ENCODE measurements at places on chromosomes 4 and X.

DNA sequence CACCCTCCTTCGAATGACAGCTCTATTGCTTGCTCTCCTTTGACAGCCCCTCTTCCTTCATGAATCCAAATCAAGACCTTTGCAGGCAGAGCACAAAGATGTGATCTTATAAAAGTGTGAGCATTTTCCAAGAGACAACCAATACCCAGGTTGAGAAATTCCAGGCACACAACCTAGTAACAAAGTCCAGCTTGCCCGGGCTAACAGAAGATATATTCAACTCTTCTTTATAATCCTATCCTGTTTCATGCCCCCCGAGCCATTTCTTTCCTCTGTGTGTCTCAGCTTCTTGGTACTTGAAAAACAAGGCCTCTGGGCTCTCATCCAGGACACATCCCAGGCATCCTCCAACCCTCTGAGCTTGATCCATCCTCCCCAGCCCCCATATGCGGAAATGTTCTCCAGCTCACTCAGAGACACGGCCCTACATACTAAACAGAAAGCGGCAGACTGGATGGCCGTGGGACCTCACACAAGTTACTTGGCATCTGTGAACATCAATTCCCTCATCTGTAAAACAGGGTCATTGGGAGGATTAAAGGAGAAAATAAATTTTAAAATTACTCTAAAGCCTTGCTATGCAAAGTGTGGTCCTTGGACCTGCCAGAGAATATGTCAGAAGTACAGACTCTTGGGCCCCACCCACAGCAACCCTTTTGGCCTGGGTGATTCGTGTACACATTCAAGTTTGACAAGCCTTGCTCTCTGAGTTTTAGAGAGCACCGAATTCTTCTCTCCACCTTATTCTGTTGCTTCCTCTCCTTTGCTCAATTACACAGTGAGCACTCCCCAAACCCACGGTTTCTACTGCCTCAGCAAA lies 627.0 kb downstream of the BCOR start:
- no peak for DNase-seq

- DNase-seq = no peak
Observed at GRCh38 chr4:185142564-185142911, 528 bp upstream of the SLC25A4 start.

DNA sequence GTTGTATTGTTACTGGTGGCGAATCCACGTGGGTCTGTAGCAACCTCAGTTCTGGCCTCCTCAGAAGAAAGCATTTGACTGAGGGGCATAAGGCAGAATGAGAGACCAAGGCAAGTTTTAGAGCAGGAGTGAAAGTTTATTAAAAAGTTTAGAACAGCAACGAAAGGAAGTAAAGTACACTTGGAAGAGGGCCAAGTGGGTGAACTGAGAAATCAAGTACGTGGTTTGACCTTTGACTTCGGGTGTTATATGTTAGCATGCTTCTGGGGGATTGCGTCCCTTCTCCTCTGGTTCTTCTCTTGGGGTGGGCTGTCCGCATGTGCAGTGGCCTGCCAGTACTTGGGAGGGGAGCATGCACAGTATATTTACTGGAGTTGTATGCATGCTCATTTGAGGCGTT lies 232.7 kb upstream of the GATB start:
- no peak for DNase-seq

DNA sequence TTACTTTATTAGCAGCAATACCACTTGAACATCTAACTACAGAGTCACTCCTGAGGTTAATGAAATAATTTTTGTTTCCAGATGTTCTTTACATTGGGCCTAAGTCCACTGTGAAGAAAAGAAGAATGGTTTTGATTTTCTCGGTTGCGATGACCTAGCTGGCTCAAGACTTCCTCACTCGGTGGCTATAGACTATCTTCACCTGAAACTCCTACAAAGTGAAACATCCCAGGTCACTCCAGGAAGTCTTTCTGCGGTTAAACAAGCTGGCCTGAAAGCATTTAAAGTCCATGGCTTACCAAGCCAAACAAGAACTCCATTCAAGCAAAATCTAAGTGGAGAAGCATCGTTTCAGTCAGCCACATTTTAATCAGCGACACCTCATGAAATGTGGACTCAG lies 13.7 kb upstream of the SORBS2 start:
- no peak for DNase-seq

DNA sequence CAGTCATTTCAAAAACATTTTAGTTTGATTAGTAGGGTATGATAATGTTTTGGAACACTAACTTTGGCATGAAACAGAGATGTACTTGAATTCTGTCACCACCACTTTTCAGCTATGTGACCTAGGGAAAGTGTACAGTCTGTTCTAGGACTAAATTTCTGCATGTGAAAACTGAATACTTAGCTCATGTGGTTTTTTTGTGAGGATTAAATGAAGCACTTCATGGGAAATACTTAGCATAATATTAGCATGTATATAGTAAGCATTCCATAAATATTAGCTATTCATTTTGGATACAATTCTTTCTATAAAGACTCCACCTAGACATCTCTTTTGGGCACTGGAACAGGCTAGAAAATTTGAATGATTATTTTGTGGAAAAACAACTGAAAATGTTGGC lies 1379.4 kb downstream of the RPA4 start:
- peak; percentile 79 for DNase-seq

DNA sequence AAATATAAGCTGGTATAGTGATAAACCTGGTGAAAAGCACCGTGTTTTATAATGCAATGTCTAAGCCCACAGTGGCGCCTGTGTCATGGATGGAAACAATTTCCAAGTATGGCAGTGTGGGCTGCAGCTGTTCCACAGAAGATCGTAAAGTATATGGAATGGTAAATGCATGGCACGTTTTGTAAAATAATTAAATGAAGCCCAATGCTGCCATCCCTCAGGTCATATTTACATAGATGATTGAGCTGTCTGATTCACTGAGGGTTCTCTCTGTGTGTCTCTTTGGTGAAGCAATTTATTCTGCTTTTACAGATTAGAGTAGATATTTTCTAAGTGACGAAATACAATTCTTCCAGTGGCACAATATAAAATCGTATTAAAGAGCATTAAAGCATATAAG lies 164.8 kb downstream of the ASMT start:
- DNase-seq = no peak

DNA sequence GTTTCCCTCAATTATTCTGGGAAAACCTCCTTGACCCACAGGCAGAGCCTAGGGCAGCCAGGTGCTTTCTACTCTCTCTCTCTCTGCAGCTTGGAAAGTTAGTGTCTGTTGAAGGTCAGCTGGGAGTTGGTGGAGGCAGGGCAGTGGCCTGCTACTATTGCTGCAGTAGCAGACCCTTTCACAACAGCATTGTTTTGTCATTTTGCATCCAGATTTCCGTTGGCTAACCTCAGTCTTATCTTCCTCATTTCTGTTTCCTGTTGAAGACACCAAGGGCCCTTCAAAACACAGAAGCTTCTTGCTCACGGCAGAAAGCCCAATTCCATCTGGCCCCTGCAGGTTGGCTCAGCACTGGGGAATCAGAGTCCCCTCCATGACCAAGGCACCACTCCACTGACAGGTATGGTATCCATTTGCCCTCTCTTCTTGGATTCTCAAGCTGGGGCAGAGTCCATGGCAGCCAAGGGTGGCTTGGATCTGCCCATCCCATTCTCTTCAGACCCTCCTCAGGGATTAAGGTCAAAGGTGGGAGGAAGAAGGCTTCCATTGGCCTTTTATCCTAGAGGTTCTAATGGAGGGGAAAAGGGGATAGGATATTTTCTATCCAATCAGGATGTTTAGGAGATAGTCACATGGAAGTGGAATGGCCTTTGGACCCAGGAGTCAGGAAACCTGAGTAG lies 24.6 kb downstream of the VSIG4 start:
- no peak for DNase-seq

DNA sequence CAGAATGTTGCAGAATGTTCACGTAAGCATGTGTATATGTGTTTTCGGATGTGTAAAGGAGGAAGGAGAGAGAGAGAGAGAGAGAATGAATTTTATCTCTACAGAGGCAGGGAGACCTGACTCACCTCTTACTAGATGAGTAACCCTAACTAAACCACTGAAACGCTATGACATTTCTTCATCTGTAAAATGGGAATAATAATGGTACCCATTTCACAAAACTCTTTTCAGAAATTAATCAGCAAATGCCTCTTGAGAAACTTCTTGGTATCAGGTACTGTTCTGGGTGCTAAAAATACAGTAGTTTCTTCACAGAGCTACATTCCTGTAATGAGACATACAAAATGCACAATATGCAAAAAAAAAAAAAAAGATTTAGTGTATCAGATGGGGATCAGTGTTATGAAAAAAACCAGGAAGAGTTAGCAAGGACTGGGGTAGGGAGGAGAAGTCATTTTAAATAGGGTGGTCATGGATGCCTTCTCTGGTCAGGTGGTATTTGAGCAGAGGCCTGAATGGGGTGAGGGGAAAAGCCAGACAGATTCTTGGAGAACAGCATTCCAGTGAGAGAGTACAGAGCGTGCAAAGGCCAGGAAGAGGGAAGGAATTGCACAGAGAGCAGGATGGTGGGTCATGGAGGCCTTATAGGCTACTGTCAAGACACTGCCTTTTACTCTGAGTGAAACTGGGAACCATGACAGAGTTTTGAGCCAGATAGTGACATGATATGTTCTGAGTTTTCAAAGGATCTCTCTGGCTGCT lies 84.9 kb upstream of the SPANXB1 start:
- no peak for DNase-seq

- DNase-seq = no peak
Observed at GRCh38 chrX:105273326-105273725, 52.8 kb upstream of the TEX13A start.

DNA sequence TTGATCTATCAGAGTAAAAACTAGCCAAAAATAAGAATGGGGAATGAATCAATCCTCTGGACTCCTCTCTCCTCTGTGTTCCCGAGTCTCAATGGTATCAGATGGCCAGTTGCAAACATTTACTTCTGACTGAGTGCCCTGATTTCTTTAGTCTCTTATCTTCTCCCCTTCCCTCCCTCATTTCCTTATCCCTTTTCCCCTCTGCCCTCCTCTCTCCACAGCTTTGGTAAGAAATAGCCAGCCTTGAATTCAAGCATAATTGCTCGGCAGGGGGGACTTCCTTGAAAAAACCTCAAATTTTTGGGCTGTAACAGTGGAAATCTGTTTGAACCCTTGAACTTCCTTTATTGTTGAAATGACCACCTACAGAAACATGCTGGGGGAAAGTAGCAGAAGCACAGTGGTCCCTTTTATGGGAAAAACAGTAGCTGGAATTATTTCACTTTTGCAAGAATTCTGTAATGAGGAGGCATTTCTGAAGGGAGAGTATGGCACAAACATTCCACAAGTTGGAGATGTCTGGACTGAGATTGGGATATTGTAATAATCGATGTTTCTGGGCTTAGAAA lies 40.3 kb downstream of the NHS start:
- DNase-seq = no peak

GRCh38 chr4:188190461-188190860 lies 51.2 kb downstream of the TRIML1 start:
- DNase-seq = no peak

DNA sequence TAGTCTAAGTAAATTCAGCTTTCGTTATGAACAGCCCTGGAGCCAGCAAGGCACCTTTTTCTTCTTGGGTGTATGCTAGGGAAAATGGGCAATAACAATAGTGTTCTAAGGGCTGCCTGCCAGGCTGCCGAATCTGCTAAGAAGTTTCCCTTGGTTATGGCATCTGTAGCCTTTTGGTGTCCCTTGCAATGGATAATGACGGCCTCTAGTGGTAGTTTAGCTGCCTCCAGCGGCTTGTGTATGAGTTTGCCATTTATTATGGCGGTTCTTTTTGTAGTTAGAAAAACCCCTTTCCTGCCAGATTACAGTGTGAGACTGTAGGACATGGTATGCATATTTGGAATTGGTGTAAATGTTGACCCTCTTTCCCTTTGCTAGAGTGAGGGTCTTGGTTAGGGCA lies 78.9 kb upstream of the SPIN4 start:
- no peak for DNase-seq

GRCh38 chr4:165537028-165537648 lies 158.3 kb downstream of the CPE start:
- peak; percentile 17 for DNase-seq

DNA sequence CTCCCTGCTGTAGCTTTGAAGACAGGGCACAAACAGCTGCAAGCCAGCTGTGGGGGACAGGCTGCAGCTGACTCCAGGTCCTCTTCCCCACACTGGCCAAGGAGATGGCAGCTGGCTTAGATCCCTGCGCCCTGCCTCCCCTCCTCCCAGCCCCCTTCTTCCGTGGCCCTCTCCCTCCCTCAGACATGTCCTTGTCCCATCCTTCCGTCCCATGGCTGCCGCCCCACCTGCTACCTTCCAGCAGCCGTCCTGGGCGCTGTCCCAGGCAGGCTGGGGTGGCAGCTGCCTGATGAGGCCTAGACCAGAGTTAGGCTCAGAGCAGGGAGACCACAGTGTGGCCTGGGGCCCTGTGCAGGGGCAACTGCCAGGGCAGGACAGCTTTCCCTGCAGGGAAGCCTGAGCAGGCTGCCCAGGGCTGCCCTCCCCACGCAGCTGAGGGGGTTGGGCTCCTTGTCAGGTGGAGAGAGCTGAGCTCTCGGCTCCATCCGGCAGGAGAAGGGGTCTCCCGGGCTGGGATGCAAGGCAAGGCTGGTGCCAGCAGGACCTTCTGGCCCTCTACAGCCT lies 3.3 kb upstream of the BGN start:
- DNase-seq = no peak

All from HAP-1 (cell line).